ENCODE measurements at places on chromosomes 5 and 9.
A peak's percentile ranks its signal among the peaks of the same experiment; 100 is the strongest.

DNA sequence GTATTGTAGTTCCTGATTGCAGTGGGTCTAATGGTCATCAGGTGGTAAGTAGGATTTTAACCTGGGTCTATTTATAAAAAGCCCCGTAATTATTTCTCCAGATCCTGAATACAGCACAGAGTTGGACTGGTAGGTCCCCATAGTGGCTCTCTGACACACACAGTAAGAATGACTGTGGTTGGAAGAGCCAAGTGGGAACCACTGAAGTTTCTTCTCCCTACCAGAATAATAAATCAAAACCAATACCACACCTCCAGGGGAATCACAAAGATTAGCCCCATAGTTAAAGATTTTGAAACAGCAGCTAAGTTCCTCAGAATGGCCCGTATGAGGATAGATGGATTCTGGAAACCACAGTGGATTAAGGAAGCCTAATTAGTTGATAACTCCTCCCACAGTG lies 68.4 kb upstream of the ZFR start:
- DNase-seq = no peak

GRCh38 chr5:120464627-120465435 lies 731 bp downstream of the PRR16 start:
- DNase-seq = peak; percentile 78

DNA sequence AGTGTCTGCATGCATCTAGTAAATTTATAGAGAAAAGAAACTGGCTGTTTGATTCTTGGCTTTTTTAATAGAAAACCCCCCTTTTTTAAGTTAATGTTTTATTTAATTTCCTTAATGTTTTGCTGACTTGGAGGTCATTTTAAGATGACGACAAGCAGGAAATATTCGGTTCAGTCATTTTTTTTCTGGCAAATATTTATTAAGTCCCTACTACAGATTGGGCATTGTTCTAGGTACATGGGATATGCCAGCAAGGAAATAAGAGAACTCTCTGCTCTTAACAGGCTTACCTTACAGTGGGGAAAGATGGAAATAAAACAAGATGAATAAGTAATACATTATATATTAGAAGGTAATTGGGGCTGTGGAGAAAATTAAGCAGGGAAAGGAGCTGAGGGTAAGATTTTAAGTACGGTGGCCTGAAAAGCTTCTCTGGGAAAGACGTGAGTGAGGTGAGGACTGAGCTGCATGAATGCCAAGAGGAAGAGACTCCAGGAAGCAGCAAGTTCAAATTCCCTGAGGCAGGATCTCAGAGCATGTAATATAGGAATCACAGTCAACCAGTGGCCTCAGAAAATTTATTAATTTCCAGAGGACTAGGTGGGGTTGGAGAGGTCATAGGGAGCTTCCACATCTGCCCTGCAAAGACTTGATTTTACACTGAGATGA lies 316.0 kb upstream of the DAP start:
- DNase-seq = no peak

DNA sequence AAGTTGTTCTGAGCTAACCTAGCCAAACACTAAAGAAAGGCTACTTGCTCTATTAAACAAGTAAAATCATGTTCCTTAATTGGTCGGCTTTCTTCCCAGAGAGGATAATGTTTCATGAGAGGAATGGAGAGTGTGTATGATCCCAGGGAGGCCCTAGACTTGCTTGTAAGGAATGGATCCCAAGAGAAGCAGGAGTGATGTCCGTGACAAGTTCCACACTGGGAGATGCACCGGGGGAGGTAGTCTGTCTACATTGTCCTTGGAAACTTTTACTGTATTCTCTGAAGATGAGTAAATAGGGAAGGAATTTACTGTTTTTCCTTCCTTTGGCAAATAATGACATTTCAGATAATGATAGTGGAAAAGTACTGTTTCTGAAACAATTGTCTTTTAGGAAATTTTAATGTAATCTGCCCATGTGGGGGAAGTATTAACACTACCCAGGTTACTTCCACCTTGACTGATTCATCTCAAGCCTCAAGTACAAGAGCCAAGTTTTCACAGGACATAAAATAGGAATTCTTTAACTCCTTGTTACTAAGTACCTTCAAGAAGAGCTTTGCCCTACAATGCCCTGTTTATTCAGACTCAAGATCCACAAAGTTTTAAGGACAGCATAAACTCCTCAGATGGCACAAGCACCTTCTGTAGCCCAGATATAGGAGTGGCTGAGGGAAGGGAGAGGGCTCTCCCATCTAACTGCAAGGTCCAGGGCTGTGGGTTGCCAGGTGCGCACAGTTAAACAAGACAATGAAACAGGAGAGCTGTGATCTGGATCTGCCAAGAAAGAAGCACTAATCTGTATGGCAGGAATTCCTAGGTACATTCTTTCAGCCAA lies 152.1 kb downstream of the GNA14 start:
- DNase-seq = no peak

DNA sequence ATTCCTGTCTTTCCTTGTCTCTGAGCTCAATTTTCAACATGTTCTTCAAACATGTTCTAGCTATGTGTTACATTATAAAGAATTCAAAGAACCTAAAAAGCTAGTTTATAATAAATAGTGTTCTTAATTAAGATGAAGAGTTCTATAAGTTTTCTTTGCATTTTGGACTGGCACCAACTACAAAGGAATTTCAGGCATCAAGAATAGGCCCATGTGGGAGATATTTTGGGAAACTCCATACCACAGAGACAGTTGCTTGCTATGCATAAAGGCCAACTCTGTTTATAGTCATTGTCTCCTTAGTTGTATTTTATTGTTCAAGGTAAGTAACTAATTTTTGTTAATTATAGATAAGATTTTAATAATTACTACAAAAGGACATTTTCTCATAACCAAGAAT lies 4.5 kb downstream of the SLF1 start:
- no peak for DNase-seq

GRCh38 chr5:74241751-74242140 lies 398.8 kb downstream of the ENC1 start:
- DNase-seq = no peak

- no peak for DNase-seq
Measured at GRCh38 chr5:36049949-36050348, 16.7 kb downstream of the UGT3A2 start.

GRCh38 chr5:136620621-136621020 lies 255.3 kb upstream of the TRPC7 start:
- no peak for DNase-seq

- DNase-seq = no peak
Measured at GRCh38 chr9:26748449-26749058, 144.0 kb downstream of the CAAP1 start.

DNA sequence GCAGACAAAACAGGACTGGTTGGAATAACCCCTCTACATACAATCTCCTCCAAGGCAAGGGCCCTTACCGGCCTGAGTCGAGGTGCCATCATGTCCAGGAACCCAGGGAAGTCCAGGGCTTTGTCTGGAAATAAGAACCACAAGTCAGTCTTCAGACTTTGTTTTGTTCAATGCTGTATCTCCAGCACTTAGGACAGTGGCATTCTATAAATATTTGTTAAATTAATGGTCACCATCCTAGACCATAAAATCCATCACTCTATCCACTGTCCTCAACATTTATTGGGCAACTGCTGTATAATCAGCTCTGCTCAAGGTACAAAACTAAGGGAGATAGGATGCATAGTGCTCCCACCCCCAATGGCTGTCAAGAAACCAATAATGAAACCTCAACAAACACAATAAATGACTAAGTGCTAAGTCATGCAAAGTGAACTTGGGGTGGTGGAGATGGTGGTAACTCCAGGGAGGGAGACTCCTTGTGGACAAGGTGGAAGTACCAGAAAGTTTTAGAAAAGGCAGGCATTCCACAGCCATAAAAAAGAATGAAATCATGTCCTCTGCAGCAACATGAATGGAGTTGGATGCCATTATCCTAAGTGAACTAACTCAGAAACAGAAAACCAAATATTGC lies 5.0 kb downstream of the RELL2 start:
- DNase-seq = no peak

DNA sequence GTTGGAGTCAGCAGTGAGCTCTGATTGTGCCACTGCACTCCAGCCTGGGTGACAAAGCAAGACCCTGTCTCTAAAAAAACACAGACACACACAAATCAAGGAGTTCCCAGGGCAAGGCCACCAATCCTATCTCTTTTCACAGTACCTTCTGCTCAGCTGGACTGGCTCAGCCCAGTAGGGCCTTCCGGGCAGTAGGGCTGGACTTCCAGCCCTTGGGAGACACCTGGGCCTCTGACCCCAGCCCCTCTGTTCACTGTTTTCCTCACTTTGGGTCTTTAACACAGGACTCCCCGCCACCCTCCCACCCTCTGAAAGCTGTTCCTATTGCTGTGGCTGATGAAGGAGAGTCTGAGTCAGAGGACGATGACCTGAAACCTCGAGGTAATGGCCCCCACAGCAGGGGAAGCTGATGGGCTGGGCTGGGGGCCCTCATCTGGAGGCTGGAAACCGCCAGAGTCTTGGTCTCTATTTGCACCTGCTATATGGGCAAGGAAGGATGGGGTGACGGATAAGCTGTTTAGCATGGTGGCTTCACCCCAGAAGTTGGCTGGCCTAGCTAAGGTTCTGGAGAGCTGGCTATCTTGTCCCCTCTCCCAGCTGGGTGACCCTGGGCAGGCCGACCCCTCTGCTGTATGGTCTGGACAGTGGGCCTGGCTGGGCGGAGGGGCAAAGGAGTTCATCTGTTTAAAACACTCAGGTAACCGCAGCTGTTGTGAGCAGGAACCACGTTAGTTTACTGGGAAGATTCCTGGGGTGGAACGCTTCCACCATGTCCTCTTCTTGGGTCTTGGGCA lies 25.6 kb downstream of the USP20 start:
- no peak for DNase-seq

DNA sequence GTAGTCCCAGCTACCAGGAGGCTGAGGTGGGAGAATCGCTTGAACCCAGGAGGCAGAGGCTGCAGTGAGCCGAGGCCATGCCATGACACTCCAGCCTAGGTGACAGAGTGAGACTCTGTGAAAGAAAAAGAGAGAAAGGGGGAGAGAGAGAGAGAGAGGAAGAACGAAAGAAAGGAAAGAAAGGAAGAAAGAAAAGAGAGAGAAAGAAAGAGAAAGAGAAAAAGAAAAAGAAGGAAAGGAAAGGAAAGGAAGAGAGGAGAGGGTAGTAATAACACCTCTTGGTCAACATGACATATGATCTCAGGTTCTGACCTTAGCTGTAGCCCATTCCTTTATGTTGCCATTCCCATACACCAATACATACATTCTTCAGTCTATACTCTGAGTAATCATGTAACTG lies 14.1 kb downstream of the FBXW11 start:
- no peak for DNase-seq

DNA sequence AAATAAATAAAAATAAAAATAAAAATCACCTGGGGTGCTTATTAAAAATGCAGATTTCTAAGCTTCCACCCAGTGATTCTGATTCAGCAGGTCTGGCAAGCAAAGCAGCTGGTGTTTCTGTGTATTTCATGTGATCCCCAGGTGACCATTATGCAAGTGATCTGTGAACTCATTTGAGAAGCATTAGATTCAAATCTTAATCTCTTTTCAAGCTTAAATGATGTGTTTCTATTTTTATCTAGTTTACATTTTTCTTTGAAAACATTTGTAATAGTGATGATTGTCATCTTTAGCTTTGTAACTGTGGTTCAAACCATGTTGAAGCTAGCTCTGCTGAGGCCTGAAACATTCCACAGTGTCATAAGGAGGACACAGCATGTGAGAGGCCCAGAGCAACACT lies 804.8 kb upstream of the ZNF608 start:
- no peak for DNase-seq

Data from suprapubic skin (tissue), 4 donors.